ENCODE measurements at places on chromosomes 3 and 15.

GRCh38 chr3:81550415-81550814 lies 211.0 kb downstream of the GBE1 start:
- no peak for DNase-seq

- no peak for DNase-seq
These were observed 292.0 kb upstream of the SLCO3A1 start for GRCh38 chr15:91561371-91562100.

- no peak for DNase-seq
These were observed 7.5 kb upstream of the RHO start for GRCh38 chr3:129520960-129521359.

- DNase-seq = peak; percentile 13
These were observed 65.6 kb downstream of the SLC6A6 start for GRCh38 chr3:14467814-14468620.

DNA sequence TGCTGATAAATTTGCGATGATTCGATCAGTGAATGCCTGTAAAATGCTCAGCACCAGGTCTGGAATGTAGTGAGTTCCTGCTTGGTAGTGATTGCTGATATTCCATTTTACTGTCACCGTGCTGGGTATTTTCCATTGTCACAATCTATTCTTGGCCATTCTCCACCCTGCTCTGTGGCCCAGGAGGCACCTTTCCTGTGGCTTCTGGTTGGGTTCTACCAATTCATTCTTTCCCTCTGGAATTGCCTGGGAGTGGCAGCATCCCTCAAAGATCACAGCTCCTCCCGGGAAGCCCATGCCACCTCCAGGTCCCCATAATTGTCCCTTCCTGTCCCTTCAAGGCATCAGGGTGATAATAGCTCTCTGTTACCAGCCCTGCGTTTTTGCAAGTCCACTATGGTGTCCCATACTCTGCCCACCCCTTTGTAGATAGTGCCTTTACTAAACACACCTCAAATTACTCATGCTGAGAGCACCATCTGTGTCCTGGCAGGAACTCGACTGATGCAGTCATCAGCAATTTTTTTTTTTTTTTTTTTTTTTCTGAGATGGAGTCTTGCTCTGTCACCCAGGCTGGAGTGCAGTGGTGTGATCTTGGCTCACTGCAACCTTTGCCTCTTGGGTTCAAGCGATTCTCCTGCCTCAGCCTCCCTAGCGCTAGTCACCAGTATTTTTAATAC lies 177.8 kb upstream of the PROK2 start:
- DNase-seq = no peak

GRCh38 chr3:23840521-23840920 lies 34.8 kb downstream of the UBE2E1 start:
- DNase-seq = no peak

DNA sequence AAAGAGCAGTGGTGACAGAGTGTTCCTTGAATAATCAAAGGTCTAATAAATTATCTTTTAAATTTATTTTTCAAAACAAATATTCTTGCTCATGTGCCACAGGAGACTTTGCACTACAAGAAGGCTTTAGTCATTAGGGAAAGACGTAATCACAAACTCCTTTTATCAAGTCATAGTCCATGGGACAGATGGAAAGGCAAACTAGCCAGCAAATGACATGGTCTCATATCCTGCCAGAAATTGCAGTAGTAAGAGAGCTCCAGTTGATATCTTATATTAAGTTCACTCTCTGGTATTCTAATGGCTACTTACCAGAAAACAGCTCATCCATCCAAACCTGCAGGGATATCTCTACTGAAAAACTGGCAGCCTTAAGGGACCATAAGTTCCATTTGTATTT lies 225.0 kb upstream of the TP63 start:
- no peak for DNase-seq

DNA sequence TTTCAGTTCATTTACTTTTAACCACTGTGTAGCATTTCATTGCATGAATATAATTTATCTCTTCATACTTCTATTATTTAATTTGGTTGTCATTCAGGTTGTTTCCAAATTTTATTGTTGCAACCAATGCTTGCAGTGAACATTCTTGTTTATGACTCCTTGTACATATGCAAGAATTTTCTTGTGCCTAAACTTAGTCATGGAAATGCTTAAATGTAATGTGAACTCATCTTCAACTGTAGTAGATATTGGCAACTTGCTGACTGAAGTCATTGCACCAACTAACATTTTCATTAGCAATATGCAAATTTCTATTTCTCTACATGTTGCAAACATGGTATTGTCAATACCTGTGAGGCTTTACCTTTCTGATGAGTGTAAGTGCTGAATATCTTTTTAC lies 26.7 kb downstream of the SIDT1 start:
- no peak for DNase-seq

DNA sequence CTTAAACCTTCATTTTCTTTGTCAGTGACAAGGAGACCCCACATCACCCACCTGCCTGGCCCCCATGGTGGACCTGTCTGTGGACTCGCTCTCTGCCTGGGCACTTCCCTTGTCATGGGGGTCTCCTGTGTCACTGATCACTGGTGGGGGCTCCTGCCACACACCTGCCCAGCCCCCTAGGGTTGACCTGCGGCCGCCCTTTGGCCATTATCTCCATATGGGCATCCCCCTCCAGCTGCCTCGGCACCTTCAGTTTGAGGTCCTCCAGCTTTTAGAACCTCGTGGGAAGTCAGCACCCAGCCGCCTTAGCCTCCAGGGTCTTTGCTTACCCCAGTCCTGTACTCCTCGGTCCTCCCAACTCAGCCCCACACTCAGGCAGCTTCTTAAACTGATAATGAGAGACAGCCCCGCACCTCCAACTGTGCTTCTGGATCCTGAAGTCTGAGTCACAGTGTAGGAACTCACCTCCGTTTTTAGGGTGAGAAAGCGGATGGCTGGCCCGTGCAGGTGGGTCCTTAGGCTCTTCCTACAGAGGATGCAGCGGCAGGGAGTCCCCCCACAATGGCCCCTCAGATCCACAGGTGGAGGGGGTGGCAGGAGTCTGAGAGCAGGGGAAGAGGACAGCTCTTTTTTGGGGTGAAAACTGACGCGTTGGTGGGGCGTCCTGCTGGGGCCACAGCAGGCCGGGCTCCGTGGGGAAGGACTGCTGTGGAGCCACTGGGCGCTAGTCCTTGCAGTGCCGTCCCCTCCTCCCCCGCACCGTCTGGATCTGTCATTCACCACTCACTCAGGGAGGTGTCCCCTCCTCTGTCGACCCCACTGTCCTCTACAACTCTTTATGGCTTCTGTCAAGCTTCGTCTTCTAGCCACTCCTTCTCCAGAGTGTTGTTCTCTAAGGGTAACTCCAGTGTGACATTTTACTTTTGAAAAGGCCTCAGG lies 8.7 kb upstream of the PRR23E start:
- DNase-seq = no peak

GRCh38 chr15:65935391-65935790 lies 66.1 kb downstream of the RAB11A start:
- no peak for DNase-seq

GRCh38 chr15:52559575-52559974 lies 9.3 kb downstream of the ARPP19 start:
- no peak for DNase-seq

- no peak for DNase-seq
These were observed 1.1 kb downstream of the NPTN start for GRCh38 chr15:73631915-73632669.

GRCh38 chr3:182451871-182452270 lies 341.4 kb upstream of the ATP11B start:
- no peak for DNase-seq

DNA sequence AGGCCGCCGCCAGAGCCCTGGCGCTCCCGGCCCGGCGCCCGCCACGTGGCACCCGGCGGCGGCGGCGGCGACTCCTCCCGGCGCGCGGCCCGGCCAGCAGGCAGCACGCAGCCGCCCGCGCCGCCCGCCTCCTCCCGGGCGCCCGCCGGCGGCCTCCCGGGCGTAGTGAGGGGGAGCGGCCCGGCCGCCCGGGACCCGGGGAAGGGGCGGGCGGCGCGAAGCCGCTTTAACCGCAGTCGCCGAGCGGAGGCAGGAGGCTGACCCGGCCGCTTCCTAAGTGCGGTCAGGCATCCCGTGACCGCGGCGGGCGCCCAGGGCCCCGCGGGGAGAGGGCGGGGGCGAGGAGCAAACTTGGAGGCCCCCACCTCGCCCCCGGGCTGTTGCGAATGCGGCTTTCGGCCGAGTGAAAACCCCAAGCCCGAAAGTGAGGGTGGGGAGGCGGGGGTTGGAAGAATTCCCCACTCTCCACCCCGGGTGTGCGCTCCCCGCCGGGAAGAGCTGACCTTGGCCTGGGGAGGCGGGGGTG lies 1.7 kb upstream of the HES1 start:
- DNase-seq = no peak

All from activated T-helper 1 cell treated with Interleukin-2 at 50 U/mL for 16 hours (primary cell).